ENCODE measurements at places on chromosomes 1 and 21.

DNA sequence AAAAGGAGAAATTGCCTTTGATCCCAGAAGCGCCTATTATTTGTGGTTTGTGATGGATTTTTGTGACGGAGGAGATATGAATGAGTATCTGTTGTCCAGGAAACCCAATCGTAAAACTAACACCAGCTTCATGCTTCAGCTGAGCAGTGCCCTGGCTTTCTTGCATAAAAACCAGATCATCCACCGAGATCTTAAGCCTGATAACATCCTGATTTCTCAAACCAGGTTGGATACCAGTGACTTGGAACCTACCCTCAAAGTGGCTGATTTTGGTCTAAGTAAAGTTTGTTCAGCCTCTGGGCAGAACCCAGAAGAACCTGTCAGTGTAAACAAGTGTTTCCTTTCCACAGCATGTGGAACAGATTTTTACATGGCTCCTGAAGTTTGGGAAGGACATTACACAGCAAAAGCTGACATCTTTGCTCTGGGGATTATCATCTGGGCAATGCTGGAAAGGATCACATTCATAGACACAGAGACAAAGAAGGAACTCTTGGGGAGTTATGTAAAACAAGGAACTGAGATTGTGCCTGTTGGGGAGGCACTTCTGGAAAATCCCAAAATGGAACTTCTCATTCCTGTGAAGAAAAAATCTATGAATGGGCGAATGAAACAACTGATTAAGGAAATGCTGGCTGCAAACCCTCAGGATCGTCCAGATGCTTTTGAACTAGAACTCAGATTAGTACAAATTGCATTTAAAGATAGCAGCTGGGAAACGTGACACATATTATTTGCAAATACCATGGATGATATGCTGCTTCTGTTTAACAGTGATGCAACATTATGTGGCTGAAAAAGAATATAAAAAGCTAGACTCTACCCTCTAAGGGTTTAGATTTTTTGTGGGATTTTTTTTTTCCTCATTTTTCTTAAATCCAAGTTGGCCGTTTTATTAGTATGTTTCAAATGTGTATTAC lies 10.5 kb downstream of the PDIK1L start:
- DNase-seq = no peak

DNA sequence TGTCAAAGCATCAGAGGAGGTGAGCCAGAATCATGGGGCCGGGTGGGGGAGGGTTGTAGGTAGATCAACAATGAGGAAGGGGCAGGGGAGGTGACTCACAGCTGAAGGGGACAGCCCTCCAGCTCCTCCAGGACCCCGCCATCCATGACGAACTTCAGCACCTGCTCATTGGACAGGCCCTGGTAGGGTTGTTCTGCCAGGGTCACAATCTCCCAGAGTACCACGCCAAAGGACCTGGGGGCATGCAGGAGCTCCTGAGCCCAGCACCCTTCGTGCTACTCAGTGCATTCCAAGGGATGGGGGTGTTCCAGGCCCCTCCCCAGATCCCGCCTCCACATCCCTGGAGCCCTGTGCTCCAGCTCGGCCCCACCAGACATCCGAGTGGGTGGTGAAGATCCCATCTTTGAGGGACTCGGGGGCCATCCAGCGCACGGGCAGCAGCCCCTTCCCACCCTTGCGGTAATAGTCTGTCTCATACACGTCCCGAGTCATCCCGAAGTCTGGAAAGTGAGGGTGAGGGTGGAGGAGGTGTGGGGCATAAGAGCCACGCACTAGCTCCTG lies 17.5 kb downstream of the INSRR start:
- DNase-seq = no peak

GRCh38 chr1:109094377-109094803 lies 3.8 kb downstream of the TMEM167B start:
- DNase-seq = no peak

- no peak for DNase-seq
Measured at GRCh38 chr21:39651206-39651605, 38.5 kb downstream of the B3GALT5 start.

DNA sequence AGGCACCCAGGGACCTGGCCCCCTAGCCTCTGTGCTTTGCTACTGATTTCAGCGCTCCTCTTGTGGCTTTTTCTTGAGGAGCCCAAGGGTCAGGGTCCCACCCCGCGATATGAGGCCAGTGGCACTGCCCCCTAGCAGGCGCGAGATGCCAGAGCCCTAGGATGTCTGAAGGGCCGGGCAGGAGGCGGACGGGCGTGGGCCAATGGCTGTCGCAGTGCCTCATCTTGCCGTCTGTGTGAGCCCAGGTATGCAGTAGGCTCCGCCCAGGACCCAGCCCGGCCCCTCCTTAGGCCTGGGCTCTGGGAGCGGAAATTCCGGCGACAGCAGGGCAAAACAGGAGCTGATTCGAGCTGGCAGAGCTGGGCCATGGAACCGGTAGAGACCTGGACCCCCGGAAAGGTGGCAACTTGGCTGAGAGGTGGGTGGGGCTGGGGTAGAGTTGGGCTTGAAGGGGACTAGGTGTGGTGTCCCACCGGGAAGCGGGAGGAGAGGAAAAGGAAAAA lies at the start of gene CNKSR1:
CNKSR1 (plus strand) TSS at position 310 of the 503 bp plus-strand sequence; CDS start at position 367, 57 bp downstream.
- DNase-seq = no peak

GRCh38 chr1:159250638-159251216 lies 46.1 kb downstream of the ACKR1 start:
- DNase-seq = no peak

- no peak for DNase-seq
Measured at GRCh38 chr1:68811806-68812205, 314.9 kb upstream of the DEPDC1 start.

DNA sequence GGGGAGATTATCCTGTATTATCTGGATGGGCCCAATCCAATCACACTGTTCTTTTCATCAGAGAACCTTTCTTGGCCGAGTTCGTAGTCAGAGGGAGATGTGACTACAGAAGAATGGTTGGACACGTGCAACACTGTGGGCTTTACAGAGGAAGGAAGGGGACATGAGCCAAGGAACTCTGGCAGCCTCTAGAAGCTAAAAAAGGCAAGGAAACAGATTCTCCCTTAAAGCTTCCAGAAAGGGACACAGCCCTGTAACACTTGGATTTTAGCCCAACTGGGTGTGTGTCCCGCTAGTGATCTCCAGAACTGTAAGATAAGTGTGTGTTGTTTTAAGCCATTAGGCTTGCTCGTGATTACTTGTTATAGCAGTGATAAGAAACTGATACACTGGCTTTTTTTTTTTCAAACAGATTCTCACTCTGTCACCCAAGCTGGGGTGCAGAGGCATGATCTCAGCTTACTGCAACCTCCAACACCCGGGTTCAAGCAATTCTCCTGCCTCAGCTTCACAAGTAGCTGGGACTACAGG lies 53.9 kb upstream of the FBXO28 start:
- DNase-seq = no peak

DNA sequence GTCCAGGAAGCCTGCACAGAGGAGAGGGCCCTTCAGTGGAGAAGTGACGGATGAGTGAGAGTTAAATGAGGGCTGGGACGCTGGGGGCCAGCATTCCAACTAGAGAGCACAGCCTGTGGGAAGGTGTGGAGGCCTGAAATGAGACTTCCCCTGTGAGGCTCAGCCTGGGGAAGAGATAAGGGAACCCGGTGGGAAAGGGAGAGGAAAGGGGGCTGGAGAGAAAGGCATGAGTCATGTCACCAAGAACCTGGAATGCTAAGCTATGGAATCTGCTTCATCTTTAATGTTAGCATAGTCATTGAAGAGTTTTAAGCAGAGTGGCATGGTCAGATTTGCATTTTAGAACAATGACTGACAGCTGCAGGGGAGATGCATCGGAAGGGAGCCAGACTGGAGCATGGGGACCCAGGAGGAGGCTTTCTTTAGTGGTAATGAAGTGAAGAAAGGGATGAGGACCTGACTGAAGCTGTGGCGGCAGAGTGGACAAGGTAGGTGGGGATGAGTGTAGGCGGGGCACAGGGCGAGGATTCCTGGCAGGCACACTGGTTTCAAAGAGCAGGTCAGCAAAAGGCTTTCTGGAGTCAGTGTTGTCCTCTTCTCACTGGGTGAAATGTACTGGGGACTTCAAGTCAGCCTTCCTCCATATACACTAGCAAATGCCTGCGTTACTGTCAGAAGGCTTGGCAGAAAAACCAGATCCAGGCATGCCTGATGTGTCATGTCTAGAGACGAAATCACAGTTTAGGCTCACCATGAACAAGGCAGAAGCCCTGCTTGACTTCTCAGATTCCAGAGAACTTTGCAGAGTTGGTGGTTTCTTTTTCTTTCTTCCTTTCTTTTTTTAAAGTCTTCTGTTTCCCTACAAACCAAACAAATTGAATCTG lies 8.0 kb downstream of the RGL1 start:
- no peak for DNase-seq

DNA sequence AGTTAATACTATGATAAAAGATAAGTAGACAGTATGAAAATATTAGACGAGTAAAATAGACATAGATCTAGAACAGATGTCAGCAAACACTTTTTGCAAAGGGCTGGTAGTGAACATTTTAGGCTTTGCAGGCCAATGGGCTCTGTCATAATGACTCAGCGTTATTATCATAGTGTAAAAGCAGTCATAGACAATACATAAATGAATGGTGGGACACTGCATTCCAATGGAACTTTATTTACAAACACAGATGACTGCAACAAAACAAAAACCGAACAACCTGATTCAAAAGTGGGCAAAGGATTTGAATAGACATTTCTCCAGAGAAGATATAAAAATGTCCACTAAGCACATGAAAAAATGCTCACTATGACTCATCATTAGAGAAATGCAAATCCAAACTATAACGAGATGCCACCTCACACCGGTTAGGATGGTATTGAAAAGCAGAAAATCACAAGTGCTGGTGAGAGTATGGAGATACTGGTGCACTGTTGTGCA lies 7.3 kb downstream of the GSTM5 start:
- no peak for DNase-seq

DNA sequence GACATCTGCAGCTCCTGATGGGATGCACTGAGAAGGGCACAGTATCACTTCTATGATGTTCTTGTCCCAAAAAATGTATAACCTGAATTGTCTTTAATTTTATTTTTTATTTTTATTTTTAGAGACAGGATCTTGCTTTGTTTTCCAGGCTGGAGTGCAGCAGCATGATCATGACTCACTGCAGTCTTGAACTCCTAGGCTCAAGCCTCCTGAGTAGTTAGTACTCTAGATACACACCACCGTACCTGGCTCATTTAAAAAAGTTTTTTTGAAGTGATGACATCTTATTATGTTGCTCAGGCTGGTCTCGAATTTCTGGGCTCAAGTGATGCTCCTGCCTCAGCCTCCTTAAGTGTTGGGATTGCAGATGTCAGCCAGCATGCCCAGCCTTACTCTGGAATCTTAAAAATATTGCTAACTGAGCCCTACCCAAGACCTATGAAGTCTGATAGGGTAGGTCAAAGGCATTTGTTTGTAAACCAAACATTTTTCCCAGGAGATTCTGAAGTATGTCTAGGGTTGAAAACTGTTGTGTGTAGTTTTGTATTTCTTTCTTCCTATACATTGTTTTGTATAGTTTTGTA lies 68.9 kb downstream of the ATF6 start:
- DNase-seq = no peak
